ENCODE measurements at places on chromosomes 11 and 22.

DNA sequence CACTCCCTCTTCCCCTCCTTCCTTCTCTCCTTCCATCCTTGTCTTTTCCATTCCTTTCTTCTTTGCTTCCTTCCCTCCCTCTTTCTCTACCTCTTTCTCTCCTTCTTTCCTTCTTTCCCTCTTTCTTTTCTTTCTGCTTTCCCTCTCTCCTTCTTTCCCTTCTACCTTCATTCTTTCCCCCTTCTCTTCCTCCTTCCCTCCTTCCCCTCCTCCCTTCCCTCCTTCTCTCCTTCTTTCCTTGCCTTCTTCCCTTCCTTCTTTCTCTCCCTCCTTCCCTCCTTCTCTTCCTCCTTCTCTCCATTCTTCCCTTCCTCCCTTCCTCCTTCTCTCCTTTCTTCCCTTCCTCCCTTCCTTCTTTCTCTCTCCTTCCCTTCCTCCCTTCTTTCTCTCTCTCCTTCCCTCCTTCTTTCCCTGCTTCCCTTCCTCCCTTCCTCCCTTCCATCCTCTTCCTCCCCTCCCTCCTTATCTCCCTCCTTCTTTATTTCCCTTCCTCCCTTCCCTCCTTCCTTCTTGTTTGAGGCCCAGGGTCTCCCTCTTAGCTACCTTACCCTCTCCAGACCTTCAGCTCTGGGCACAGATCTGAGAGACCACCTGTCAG is 77.0 kb downstream of the BUD13 start:
- no peak for DNase-seq

DNA sequence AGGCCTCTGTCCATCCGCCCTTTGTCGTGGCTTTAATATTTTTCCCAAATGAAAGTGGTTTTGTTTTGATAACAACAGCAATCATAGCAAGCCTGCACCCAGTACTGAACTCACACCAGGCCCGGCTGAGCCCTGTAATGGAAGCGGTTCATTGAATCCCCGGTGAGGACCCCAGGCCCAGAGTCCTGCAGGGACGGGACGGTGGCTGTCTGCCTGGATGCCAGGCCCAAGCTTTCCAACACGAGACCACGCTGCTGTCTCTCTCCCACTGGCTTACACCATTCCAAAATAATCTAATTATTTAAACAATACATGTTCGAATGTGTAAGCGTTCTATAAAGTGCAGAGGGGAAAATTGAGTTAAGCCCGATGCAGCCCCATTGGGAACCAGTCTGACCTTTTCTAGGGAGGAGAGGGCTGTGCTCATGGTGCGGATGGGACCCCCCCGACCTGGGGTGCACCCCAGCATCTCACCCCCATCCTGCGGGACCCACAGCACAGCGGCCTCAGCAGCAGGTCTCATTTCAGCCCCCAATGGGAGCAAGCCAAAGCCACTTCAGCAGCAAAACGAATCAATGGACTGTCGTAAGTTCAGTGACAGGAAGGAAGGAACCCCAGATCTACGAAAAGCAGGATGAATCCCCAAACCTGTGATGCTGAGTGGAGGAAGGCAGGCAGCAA is 1046.9 kb downstream of the BRD1 start:
- DNase-seq, result no peak

DNA sequence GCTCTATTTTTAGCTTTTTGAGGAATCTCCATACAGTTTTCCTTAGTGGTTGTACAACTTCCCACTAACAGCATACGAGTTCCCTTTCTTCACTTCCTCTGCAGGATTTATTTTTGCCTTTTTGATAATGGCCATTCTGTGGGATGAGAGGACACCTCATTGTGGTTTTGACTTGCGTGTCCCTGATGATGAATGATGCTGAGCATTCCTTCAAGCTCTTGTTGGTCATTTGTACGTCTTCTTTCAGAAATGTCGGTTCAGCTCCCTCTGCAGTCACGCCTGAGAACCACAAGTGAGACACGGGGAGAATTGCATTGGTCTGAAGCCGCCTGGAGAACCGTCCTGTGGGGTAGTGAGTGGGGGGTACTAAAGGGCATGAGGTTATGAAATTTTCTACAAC is 2.0 kb upstream of the KRTAP5-10 start:
- peak; percentile 15 for DNase-seq

GRCh38 chr11:12785901-12786300 is 111.7 kb downstream of the TEAD1 start:
- no peak for DNase-seq

DNA sequence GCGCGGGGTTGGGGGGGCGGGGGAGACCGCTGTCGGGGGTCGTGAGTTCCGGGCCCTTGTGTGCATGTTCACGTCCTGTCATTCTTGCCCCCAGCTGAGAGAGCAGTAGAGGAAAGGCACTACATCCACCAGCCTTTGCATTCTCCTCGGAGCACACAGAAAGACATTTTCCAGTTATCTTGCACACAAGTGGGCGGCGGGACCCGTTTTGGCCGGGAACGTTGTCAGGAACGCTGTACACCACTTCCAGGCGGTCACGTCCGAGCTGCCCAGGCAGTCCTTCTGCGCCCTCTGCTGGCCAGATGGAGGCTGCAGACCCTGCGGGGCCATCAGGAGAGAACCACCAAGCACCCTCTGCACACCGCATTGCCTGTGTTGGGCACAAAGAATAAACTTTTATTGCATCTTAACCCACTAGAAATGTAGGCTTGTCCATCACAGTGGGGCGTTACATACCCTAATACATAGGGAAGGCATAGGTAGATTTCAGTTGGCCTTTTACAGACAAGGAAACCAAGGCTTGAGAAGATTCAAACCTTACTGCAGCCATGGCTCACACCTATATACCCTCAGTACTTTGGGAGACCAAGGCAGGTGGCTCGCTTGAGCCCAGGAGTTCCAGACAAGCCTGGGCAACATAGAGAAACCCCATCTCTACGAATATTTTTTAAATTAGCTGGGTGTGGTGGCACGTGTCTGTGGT is 2.8 kb upstream of the CDKN1C start:
- DNase-seq, result peak; percentile 86

- DNase-seq, result no peak
These were observed 936 bp downstream of the BRD1 start for GRCh38 chr22:49826603-49827270.

DNA sequence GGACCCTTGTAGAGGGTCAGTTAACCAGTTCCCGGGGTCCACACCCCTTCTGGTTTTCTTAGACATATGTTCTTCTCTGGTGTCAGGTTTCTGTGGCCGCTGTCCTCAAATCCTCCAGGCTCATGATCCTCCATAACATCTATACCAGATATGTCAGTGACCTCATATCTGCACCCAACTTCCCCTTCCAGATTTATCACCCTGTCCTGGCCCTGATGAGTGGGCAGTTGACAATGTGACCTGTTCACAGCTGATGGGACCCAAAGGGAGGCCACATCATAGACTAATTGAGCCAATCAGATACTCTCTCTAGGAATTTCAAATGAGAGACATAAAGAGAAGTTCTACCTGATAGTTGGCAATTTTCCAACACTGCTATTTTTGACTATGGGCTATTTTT is 5.1 kb downstream of the DKK3 start:
- no peak for DNase-seq

GRCh38 chr11:6602096-6602940 is 1.1 kb downstream of the RRP8 start:
- DNase-seq, result no peak

DNA sequence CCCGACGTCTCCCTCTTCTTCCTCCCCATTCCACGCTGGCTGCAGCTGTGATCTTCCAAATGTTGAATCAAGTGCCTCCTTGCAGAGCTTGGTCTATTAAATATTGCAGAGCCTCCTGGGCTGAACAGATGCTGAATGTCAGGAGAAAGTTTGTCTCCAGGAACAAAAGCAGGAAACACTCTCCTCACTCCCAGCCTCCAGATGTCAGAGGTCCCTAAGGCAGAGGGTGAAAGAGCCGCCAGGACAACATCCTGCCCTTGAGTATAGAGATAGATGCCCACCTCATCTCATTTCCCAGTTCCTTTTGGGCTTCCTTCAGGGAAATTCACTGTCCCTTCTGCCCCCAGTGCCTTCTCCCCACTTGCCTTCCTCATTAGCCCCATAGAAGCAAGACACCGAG is 40.8 kb upstream of the IGSF9B start:
- DNase-seq, result no peak

GRCh38 chr11:91698845-91699244 is 525.8 kb upstream of the FAT3 start:
- no peak for DNase-seq

- DNase-seq, result no peak
These were observed 24.6 kb upstream of the ACER3 start for GRCh38 chr11:76835928-76836612.

DNA sequence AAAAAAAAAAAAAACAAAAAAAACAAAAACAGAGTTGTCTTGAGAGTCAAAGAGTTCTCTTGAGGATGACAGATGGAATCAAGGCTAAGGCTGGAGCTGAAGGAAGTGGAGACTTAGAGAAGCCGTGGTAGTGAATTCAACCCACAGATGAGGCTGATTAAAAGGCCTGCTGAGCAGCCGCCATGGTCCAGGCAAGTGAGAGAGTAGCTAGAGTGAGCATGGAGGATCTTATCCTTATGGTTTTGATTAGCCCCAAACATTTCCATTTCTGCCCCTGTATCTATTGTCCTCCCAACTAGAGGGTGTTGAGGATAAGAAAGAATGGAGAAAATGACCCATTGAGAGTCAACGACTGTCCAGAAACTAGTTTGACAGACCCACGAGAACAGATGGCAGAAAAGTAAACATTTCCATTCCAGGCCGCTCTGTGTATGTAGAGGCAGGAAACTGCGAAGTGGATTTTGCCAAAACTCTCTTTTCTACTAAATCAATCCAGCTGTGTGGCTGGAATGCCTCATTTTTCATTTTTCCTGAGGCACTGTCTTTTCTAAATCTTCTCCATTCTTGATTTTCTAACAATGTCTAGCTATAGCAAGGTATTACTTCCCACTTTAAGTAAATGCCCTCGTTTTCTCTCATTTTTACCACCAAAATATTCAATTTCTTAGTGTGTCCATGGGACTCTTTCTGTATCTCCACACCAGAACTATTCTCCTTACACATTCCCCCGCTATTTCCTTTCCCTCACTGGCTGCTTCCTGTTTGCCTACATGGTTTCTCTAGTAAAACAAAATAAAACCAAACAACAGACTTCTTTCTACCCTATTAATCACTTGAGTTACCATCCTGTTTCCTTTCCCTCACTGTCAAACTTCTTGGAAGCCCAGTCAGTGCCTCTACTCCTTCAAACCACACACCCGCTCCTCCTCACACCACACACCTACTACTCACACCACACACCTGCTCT is 5.4 kb upstream of the MMP8 start:
- DNase-seq, result no peak

GRCh38 chr22:28443526-28443876 is 236.1 kb downstream of the TTC28 start:
- no peak for DNase-seq

GRCh38 chr22:42194104-42194851 is 63.7 kb upstream of the CYP2D6 start:
- no peak for DNase-seq

GRCh38 chr22:48647606-48648515 is 1179.8 kb downstream of the BRD1 start:
- no peak for DNase-seq

GRCh38 chr11:23497040-23497439 is 636.8 kb upstream of the CCDC179 start:
- no peak for DNase-seq

GRCh38 chr11:8025816-8026215 is 38.7 kb downstream of the EIF3F start:
- DNase-seq, result no peak

- no peak for DNase-seq
These were observed 81.2 kb downstream of the DSCAML1 start for GRCh38 chr11:117715801-117716200.

GRCh38 chr11:35548925-35549561 is 23.6 kb upstream of the PAMR1 start:
- DNase-seq, result no peak

GRCh38 chr22:21762712-21763581 is 27.4 kb upstream of the YPEL1 start:
- DNase-seq, result no peak

DNA sequence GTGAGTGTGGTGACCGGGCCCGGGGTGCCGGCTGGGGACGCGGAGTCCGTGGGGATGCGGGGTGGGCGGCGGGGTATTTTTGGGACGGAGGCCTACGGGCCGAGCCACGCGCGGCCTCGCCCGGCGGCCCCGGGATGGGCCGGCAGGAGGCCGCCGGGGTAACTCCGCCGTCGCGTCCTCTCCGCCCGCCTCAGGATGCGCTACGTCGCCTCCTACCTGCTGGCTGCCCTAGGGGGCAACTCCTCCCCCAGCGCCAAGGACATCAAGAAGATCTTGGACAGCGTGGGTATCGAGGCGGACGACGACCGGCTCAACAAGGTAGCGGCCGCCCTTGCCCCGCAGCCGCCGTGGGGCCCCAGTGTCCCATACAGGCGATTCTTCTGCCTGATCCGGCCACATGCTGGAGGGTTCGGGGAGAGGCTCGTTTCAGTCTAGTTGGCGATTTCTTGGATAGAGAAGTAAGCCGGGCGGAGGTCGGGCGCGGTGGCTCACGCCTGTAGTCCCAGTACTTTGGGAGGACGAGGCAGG is 337 bp downstream of the RPLP2 start:
- no peak for DNase-seq

DNA sequence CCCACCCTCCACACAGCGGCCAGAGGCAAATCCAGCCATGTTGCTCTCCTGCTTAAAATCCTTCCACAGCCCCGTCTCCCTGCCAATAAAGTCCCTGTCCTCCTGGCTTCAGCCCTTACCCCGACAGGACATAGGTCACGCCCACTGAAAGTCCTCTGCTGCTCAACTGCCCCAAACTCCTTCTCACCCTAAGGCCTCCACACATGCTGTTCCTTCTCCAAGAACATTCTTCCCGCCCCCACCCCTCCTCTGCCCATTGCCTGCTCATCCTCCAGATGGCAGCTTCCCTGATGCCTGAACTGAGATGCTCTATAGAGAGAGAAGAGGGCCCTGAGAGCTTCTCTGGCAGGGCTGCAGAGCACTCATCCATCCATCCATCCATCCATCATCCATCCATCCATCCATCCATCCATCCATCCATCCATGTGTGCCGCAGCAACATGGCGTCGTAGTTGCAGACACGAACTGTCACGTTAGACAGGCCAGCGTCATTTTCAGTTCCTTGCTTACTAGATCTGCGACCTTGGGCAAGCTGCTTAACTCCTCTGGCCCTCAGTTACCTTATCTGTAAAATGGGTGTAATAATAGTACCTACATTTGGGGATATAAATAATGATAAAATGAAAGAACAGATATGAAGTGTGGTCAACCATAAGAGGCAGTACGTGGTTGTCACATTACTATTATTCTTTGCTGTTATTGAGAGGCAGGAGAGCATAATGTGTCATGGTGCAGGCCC is 9.4 kb downstream of the NPTXR start:
- DNase-seq, result no peak

DNA sequence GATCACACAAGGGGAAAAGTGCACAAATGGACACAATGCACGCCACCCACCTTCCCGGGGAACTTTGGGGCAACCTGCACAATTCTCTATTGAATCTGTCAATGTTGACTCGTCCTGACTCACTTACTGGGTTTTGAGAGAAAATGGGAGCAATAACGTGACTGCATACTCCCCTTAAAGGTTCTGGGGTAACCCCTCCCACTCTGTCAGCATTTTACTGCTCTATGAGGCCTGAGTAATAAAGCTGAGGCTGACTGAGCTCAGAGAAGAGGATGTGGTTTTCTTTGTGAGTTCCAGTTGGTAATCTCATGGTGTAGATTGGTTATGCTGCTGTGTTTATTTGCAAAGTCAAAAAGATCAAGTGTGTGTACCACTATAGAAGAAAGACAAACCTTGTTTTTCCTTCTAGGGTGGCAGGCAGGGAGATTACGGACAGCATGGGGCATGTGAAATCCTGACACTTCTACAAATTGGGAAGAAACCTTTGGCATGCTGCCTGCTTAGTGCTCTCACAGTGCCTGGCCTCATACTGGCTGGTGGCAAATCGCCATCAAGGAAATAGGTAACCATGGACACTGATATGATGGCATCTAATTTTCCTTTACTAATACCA is 16.1 kb upstream of the APOA1 start:
- DNase-seq, result peak; percentile 34
